ENCODE measurements at places on chromosomes 3 and 15.

- no peak for DNase-seq
Measured at GRCh38 chr3:73143821-73144237, 82.4 kb downstream of the EBLN2 start.

- no peak for DNase-seq
Measured at GRCh38 chr3:33001889-33002288, 50.4 kb downstream of the CCR4 start.

- DNase-seq: no peak
Measured at GRCh38 chr3:78994174-78995027, 773.4 kb downstream of the ROBO1 start.

GRCh38 chr3:157284688-157285087 lies 124.7 kb upstream of the CCNL1 start:
- DNase-seq: no peak

DNA sequence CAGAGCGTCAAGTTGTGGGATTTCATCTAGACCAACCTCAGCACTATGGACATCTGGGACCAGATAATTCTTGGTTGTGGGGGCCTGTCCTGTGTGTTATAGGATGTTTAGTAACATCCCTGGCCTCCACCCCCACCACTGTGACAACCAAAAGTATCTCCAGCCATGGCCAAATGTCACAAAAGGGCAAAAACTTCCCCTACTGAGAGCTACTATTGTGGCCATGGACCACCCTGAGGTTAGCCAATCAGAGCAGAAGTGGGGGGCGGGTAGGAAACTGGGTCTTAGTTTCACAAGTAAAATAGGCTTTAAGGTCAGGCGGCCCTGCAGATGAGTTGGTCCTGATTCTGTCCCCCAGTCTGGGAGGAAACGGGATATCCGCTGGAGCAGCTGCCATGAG lies 25.4 kb downstream of the KIF7 start:
- no peak for DNase-seq

- no peak for DNase-seq
Measured at GRCh38 chr3:133455960-133456359, 56.1 kb downstream of the BFSP2 start.

DNA sequence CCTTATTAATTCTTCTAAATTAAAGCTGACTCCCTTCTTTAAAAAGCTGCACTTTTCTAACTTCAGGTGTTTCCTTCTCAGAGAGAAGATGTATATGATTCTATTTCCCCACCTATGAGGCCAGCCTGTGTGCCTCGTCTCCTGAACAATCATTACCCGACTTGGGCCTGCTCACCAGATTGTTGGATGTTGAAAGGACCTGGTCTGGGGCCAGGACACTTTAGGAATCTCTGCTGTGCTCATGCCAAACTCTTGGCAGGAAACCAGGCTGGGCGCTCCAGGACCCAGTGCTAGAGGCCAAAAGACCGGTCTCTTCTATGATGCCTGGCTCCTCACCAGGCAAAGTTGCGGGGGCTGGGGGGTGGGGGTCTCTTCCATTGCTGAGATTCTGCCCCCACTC lies 16.9 kb upstream of the LRRC31 start:
- DNase-seq: no peak

GRCh38 chr3:185950728-185951127 lies 12.9 kb upstream of the TRA2B start:
- no peak for DNase-seq

DNA sequence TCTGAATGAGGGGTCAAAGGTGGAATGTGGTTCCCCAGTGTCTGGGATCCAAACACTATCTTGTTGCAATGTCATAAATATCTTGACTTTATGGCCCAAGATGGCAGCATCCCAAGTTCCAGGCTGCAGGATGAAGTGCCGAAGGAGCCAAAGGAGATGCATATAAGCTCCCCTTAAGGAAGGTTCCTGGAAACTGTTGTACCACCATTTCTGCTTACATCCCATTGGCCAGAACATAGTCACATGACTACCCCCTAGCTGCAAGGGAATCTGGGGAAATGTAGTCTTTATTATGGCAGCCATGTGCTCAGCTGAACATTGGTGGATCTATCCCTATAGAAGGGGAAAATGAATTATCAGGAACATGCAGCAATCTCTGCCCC lies 54.3 kb downstream of the BDH1 start:
- no peak for DNase-seq

GRCh38 chr15:97875513-97876280 lies 84.8 kb upstream of the ARRDC4 start:
- no peak for DNase-seq

DNA sequence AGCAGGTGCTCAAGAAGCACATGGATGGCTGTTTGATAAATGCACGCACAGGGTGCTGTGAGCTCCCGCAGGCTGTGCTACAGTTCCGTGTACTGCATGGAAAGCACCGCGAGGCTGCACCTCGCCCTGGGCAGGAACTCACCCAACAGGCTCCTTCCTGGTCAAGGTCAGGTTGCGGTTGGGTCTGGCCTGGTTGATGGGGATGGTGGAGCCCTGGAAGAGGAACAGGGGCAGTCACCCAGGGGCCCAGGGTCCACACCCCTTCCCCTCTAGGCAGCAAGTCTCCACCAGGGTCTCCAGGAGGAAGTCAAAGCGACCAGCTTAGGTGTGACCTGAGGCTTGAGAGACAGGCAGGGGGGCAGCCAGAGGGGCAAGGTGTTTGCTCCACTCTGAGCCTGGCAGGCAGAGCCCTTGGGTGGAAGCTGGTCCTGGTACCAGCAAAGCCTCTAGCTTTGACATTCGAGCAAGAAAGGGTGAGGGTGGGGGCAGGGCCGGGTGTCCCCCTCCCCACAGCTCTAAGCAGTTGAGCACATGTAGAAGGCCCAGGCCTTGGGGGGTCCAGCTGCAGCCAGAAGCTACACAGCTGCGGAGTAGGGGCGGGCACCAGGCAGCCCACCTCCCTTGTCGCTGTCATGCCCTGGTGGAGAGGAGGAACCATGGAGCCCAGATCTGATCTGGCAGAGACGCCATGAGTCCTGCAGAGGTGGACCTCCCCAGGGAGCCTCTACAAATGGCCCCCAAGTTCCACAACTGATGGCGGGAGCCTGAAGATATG lies 46.3 kb upstream of the SLC41A3 start:
- DNase-seq: peak; percentile 39

GRCh38 chr15:69843276-69843899 lies 254.3 kb downstream of the TLE3 start:
- no peak for DNase-seq

GRCh38 chr3:48399387-48400172 lies 27.6 kb downstream of the FBXW12 start:
- DNase-seq: no peak

GRCh38 chr3:101574388-101575112 lies 570 bp downstream of the PCNP start:
- DNase-seq: peak; percentile 33

DNA sequence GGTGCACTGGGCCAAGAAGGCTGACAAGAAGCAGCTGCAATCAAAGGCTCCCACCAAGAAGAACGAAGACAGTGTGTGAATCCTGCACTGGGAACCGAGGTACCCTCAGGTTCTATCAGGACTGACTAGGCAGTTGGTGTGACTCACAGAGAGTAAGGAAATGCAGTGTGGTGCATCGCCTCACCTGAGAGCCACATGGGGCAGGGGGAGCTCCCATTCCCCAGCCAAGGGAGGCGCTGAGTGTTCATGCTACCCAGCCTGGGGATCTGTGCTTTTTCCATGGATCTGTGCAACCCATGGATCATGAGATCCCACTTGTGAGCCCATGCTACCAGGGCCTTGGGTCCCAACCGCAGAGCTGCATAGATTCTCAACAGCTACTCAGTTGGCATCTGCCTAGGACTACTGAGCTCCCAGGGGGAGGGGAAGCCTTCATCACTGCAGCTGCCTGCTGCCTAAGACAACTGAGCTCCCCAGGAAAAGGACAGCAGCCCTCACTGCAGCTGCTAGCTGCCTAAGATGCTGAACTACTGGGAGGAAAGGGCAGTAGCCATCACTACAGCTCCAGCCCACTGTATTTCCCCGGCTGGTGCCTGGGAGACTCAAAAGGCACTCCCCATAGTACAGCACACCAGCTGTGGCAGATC lies 6.9 kb upstream of the PLSCR2 start:
- DNase-seq: no peak

Data from CD8-positive, alpha-beta memory T cell (primary cell).